NCI-H2107 (cell line): ENCODE measurements at places on chromosomes 7 and 10.

GRCh38 chr7:44291066-44291732, 34.2 kb downstream of the CAMK2B start:
- no peak for DNase-seq

DNA sequence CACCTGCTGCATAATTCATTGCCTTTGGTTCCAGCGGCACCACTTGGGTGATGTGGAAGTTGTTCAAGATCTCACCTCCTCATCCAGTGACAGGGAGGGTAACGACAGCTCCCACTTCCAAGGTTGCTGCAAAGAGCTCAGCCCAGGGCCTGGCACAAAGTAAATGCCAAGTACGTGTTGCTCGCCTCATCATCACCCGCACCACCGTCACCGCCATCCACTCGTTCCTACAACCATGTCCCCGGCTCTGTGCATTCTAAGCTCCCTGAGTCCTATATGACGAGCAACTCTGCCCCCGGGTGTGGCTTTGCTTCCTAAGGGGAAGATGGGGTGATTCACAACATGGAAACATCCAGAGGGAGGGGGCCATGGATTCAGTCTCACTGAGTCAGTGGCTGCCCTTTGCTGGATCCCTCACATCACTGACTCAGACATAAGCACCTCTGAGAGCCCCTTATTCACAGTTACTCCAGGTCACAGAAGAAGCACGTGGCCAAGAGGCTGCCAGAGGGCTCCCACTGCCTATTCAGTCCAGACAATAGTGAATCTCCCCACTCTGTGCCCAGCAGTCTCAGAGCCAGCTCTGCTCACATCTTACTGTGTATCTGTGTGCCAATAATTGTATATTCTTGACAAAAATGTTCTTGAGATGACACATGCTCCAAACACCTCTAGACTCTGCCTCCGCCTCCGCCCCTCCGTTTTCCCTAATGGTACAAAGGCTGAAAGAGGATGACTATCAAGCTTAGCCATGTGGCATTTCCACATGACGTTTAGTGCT, 159.1 kb downstream of the GFRA1 start:
- DNase-seq: no peak

- no peak for DNase-seq
These were observed 56.6 kb upstream of the PDE1C start for GRCh38 chr7:32126843-32127242.

GRCh38 chr10:99533496-99534449, 1.0 kb downstream of the NKX2-3 start:
- no peak for DNase-seq
